ENCODE measurements at places on chromosomes 11 and 22.

GRCh38 chr11:77487790-77488189, 13.9 kb upstream of the PAK1 start:
- H3K36me3 ChIP-seq = no peaks in the 10 kb centered on the region
- no peak overlapping the region for H3K27ac ChIP-seq
- no peaks in the 10 kb centered on the region for H3K4me1 ChIP-seq
- no peak overlapping the region for H3K4me3 ChIP-seq

DNA sequence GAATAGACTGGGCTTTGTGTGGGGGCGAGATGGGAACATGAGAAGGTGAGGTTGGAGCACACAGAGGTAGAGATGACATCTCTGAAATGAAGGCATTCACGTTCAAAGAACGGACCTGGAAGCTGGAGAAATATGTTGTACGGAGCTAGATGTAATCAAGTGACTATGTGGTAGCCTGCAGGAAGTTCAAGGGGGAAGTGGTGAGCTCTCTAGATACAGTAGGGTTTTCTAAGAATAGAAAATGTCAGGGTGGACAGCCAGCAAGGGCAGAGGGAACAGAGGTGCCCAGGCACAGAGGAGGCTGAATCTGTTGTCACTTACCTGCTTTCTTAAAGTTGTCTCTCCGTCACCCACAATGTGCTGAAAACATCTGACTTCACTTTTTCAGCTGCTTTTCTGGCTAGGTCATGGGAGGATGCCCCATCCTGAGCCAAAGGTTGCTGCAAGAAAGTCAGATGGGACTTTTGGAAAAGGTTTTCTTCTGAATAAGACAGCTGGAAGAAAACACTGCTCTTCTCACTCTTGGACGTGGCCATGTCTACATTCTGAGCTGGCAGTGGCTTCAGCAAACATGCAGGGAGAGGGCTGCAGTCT, 171.5 kb upstream of the B3GAT1 start:
- DNase-seq = no peak
- peaks cover 18% of the 10 kb centered on the region for H3K27me3 ChIP-seq
- no peaks in the 10 kb centered on the region for H3K36me3 ChIP-seq
- no peak overlapping the region for H3K4me3 ChIP-seq
- peaks cover 9% of the 10 kb centered on the region for H3K4me1 ChIP-seq

GRCh38 chr11:3022300-3022967, 30.3 kb upstream of the NAP1L4 start:
- no peak overlapping the region for H3K4me3 ChIP-seq
- H3K27me3 ChIP-seq = no peaks in the 10 kb centered on the region
- no peaks in the 10 kb centered on the region for H3K4me1 ChIP-seq
- H3K27ac ChIP-seq = no peak overlapping the region
- H3K36me3 ChIP-seq = peaks cover 21% of the 10 kb centered on the region

GRCh38 chr11:120126620-120127019, 11.3 kb downstream of the TRIM29 start:
- H3K36me3 ChIP-seq = no peaks in the 10 kb centered on the region
- DNase-seq = no peak
- H3K27me3 ChIP-seq = no peaks in the 10 kb centered on the region
- H3K4me1 ChIP-seq = peaks cover 12% of the 10 kb centered on the region
- no peak overlapping the region for H3K27ac ChIP-seq
- no peak overlapping the region for H3K4me3 ChIP-seq

GRCh38 chr22:24947881-24948280, 1.4 kb upstream of the LHFPL7 start:
- DNase-seq = no peak
- no peaks in the 10 kb centered on the region for H3K27me3 ChIP-seq
- H3K36me3 ChIP-seq = no peaks in the 10 kb centered on the region
- peaks cover 14% of the 10 kb centered on the region for H3K4me1 ChIP-seq
- H3K4me3 ChIP-seq = no peak overlapping the region

GRCh38 chr11:75591371-75591770, 29.3 kb downstream of the SERPINH1 start:
- no peak for DNase-seq
- no peaks in the 10 kb centered on the region for H3K4me1 ChIP-seq
- no peaks in the 10 kb centered on the region for H3K36me3 ChIP-seq
- H3K4me3 ChIP-seq = no peak overlapping the region
- H3K27ac ChIP-seq = no peak overlapping the region

DNA sequence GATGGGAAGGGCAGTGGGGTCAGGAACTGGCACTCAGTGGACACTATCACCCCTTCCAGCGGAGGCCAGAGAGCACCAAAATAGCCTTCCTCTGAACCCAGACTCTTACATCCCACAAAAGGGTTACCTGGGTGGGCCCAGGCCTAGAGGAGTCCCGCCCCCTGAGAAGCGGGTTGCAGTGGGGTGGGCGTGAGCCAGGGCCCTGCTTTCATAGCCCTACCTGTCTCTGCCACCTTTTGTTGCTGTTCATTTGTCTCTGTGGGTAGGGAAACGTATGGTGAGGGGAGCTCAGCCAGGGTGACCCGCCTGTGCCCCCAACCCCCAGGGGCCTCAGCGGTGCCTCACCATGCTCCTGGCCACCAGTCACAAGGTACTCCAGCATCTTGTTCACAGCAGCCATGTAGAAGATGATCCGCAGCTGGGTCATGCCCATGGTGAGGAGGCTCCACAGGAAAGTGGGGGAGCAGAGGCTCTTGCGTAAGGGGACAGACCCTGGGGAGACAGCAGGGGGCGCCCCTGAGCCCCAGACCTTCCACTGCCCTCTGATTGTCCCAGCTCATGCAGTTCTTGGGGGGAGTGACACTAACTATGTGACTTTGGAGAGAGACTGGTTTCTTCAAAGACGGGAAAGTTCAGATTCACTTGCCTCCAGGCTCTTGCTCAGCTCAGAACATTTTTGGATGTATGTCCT, 24.0 kb downstream of the SLC43A1 start:
- H3K4me1 ChIP-seq = peaks cover 7% of the 10 kb centered on the region
- H3K27ac ChIP-seq = no peak overlapping the region

- no peaks in the 10 kb centered on the region for H3K27me3 ChIP-seq
- H3K4me3 ChIP-seq = no peak overlapping the region
- no peaks in the 10 kb centered on the region for H3K36me3 ChIP-seq
- no peaks in the 10 kb centered on the region for H3K4me1 ChIP-seq
- no peak for DNase-seq
- H3K27ac ChIP-seq = no peak overlapping the region
Measured at GRCh38 chr11:37503411-37504059, 905.5 kb upstream of the RAG2 start.

GRCh38 chr22:46052331-46052771, 75.4 kb upstream of the WNT7B start:
- peaks cover 27% of the 10 kb centered on the region for H3K4me1 ChIP-seq
- no peak for DNase-seq
- peak overlapping the region; percentile 78 for H3K4me3 ChIP-seq

DNA sequence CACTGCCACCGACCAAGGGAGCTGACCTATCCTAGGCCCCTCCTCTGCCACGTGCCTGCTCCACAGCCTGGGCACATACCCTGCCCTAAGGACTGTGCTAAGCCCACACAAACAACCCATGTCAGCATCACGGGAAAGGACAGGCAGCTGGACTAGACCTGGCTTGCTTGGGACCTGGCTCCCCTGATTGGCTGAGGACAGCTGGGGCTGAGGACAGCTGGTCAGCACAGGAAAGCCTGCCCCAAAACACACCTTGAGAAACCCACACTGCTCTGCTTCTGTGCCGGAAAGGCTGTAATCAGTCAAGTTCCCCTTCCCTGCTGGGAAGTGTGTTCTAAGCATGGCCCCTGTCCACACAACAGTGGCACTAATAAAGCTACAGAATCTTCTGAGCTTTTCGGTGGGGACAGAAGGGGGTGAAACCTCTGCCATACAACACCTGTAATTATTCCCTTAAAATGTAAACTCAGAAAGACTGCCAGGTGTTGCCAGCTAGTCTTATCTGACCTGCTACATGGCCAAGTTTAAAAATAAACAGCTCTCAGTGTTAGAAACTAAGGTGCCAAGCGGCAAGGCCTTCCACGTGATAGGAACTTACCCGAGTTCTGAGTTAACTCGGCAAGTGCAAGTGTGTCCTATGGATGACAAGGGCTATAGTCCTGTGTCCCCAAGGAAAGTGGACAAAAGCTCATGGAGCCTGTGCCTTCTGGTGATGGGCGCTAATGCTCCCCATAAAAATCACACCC, 35.7 kb upstream of the ARFGAP3 start:
- H3K4me1 ChIP-seq = no peaks in the 10 kb centered on the region
- no peaks in the 10 kb centered on the region for H3K36me3 ChIP-seq
- H3K27me3 ChIP-seq = no peaks in the 10 kb centered on the region
- no peak overlapping the region for H3K27ac ChIP-seq
- H3K4me3 ChIP-seq = no peak overlapping the region

GRCh38 chr11:117229411-117229810, 2.5 kb downstream of the PCSK7 start:
- peaks cover 14% of the 10 kb centered on the region for H3K4me1 ChIP-seq
- H3K27me3 ChIP-seq = no peaks in the 10 kb centered on the region
- H3K27ac ChIP-seq = no peak overlapping the region

GRCh38 chr22:39254789-39255298, 10.1 kb upstream of the PDGFB start:
- H3K27ac ChIP-seq = peak overlapping the region; percentile 45
- H3K36me3 ChIP-seq = no peaks in the 10 kb centered on the region
- no peak for DNase-seq
- H3K4me1 ChIP-seq = peaks cover 35% of the 10 kb centered on the region
- H3K4me3 ChIP-seq = peak overlapping the region; percentile 16
- H3K27me3 ChIP-seq = no peaks in the 10 kb centered on the region

- no peak for DNase-seq
- H3K4me1 ChIP-seq = peaks cover 36% of the 10 kb centered on the region
- H3K27ac ChIP-seq = no peak overlapping the region
- H3K36me3 ChIP-seq = no peaks in the 10 kb centered on the region
Measured at GRCh38 chr22:17920145-17920605, 104.2 kb downstream of the MICAL3 start.

DNA sequence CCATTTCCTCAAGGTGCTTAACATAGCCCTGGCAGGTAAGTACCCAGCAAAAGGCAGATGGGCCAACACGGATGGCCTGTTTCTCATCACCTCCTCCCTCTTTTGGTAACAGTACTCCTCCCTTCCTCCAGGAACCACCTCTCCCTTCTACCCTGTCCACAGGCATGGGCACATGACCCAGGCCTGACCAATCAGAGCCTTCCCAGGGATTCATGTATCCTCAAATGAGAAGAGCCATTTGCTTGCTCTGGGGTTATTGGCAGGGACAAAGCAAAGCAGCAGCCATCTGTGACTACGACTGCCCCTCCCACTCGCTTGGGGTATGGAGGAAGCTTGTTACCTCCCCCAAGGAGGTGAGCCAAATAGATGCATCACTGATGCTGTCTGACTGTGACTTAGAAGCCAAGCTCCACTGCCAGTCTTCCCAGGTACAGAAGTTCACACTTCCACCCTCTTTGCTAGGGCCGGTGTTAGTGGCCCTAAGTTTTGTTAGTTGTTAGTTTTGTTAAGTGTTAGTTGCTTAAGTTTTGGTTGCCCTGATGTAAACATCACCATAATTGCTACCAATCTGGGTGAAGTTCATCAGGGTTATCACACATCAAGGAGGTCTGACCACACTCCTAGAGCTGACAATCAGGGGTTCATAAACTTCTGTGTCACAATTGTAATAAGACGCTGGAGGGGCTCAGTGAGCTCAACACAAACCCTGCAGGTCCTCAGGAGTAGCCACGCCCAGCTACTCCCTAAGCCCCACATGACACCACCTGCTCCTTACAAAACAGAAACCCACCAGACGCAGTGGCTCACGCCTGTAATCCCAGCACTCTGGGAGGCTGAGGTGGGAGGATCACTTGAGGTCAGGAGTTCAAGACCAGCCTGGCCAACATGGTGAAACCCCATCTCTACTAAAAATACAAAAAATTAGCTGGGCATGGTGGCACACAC, 57.3 kb downstream of the ARFGAP3 start:
- H3K27me3 ChIP-seq = no peaks in the 10 kb centered on the region
- no peak overlapping the region for H3K4me3 ChIP-seq
- H3K36me3 ChIP-seq = 0 out of 2 replicates have a peak, but pooled peaks cover 3% of the 10 kb centered on the region
- peaks cover 13% of the 10 kb centered on the region for H3K4me1 ChIP-seq

DNA sequence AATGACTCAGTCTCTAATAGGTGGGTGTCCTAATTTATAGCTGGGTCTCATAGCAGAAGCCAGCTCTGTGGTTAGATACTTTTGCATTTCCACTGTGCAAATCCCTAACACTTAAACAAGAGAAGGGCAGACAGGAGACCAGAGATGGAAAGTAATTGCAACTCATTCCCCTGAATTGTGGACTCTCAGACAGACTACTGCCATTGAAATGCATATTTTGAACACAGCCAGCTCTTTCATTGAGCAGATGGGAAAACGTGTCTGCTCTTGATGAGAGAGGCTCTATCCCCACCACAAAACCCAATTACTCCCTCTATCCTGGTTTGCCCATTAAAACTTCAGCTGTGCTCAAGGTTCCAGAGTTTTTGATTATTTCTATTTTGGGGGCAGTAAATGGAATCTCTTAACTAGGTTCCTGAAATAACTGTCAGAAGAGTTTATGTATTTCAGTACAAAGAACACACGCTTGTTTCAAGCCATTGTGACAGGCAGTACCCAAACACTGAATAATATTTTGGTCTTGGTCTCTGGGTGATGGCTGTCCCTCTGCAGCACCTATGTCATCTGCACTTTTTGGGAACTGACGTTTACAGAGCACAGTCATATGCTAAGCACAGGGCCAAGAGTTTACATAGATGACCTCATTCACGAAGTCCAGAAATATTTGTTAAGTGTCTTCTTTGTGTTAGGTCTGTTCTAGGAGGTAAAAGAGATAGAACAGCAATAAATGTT, 41.7 kb downstream of the FAM227A start:
- H3K4me1 ChIP-seq = no peaks in the 10 kb centered on the region
- H3K36me3 ChIP-seq = no peaks in the 10 kb centered on the region
- H3K27me3 ChIP-seq = no peaks in the 10 kb centered on the region
- no peak overlapping the region for H3K27ac ChIP-seq
- DNase-seq = no peak
- H3K4me3 ChIP-seq = no peak overlapping the region

DNA sequence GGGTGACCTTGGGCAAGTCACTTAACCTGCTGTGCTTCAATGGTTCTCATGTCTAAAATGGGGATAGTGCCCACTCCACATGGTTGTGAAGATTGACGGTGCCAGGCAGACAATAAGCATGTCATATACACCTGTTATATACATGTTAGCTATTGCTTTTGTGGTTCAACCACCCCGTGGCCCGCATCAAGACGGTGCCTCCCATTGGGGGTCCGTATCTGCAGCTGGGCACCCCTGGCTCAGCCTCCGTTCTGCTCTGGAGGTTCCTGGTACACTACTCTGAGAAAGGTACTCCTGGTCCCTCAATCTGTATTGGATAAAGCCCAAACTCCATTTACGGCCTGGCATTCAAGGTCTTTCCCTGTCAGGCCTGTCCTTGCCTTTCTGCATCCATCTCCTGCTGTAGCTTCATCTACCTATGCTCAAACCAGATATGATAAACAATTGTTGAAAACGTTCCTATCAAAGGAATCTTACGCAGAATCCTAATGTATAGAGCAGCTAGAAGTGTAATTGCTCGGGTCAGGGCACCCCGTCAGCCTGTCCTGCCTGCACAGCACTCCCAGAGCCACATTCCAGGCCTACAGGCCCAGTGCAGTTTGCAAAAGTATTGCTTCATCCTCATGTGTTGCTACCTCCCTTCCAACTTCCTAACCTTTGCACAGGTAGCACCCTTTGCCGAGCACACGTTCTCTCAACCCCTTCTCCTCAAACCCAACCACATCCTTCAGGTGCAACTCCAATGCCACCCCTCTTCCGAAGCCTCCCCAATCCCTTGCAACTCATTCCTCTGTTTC, 194.9 kb downstream of the BCR start:
- H3K4me1 ChIP-seq = no peaks in the 10 kb centered on the region
- peaks cover 3% of the 10 kb centered on the region for H3K27me3 ChIP-seq
- no peaks in the 10 kb centered on the region for H3K36me3 ChIP-seq
- no peak overlapping the region for H3K4me3 ChIP-seq
- H3K27ac ChIP-seq = no peak overlapping the region
- no peak for DNase-seq

Data from HCT116 (cell line).